Stimulated activated CD8-positive, alpha-beta memory T cell treated with anti-CD3 and anti-CD28 coated beads, Interleukin-7, amount 100 ng/mL, for 1 hour (primary cell): ENCODE measurements at places on chromosomes 4 and X.

GRCh38 chrX:13658602-13659001, 5.7 kb downstream of the TCEANC start:
- DNase-seq, result no peak

- no peak for DNase-seq
Measured at GRCh38 chr4:121072224-121073003, at the start of gene NDNF. NDNF (minus strand) TSS chr4:121072535; CDS start chr4:121045837, 26,698 bp downstream.

DNA sequence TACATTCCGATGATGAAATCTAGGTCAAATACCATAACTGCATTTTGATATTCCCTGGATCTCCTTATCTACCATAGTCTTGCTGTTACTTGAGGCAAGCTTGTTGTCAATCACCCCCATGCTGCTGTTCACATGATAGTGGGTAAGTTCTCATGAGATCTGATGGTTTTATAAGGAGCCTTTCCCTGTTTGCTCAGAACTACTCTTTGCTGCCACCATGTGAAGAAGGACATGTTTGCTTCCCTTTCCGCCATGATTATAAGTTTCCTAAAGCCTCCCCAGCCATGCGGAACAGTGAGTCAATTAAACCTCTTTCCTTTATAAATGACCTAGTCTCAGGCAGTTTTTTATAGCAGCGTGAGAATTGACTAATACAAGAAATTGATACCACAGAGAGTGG, 432.0 kb downstream of the GLUD2 start:
- no peak for DNase-seq

GRCh38 chr4:113302051-113302450, 252.6 kb downstream of the ANK2 start:
- no peak for DNase-seq

DNA sequence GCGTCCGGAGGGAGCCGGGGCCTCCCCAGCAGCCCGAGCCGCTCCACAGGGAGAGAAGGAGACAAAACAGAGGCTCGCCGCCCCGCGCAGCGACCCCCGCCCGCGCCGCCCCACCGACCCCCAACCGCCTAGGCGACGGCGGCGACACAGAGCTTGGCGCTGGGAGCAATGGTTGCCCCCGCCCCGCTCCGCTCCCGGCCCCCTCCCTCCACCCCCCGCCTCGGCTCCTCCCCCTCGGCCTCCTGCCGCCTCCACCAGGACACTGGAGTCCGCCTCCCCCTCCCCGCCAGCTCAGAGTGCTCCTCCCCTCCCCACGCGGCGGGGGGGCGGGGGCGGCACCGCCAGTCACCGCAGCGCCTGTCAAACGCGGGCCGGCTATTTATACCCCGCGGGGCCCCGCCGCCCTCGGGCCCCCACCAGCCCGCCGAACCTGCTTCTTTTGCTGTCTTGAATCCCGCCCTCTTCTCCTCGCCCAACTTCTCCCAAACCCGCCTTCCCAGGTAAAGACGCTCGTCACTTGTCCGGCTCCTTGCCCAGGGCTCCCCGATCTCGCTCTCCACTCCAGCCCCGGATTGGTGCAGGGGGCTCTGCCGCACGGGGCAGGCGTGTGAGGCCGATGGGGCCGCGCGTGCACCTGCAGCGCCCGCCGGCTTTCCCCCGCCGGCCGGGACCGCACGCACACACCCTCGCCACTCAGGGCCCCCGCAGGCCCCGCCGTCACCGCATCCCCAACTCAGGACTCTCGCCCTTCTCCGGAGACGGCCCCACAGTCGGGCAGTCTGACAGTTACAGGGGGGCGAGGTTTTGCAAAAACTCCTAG, at the start of gene ELF2:
TSS of gene ELF2 (minus strand) at position 170 of the 820 bp plus-strand sequence. CDS start 39,517 bp downstream, outside the sequence.
- DNase-seq, result peak; percentile 58

GRCh38 chr4:172794307-172794703, 374.3 kb upstream of the GALNT7 start:
- DNase-seq, result no peak

GRCh38 chr4:158810487-158811215, 41.8 kb downstream of the FNIP2 start:
- no peak for DNase-seq

DNA sequence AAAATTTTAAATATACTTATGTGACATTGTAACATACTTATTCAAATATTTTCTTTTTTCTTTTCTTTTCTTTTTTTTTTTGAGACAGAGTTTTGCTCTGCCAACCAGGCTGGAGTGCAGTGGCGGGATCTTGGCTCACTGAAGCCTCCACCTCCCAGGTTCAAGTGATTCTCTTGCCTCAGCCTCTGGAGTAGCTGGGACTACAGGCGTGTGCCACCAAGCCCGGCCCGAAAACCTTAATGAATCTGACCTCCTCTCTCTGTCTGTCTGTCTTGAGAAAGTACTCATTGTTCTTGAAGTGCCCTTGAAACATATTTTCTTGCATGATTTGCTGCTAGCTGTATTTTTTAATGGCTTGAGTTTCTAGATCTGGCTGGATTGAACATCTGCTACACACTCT, 136.8 kb downstream of the ANAPC4 start:
- DNase-seq, result no peak

DNA sequence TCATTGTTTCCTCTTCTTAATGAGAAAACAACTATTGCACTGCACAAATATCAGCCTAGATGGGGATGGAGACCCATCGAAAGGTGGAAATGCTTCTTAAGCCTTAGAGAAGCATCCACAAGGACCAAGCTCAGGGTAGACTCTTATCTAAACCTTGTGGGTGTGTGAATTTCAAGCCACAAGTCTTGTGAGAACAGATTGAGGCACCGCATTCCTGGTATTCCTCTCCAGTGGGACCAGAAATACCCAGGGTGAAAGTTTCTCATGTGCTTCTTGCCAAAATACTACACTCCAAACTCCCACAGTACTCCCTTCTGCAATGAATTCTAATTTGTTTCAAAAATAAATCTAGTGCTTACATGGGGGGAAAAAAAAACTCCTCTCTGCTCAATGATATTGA, 375.6 kb downstream of the PDGFC start:
- DNase-seq, result no peak

DNA sequence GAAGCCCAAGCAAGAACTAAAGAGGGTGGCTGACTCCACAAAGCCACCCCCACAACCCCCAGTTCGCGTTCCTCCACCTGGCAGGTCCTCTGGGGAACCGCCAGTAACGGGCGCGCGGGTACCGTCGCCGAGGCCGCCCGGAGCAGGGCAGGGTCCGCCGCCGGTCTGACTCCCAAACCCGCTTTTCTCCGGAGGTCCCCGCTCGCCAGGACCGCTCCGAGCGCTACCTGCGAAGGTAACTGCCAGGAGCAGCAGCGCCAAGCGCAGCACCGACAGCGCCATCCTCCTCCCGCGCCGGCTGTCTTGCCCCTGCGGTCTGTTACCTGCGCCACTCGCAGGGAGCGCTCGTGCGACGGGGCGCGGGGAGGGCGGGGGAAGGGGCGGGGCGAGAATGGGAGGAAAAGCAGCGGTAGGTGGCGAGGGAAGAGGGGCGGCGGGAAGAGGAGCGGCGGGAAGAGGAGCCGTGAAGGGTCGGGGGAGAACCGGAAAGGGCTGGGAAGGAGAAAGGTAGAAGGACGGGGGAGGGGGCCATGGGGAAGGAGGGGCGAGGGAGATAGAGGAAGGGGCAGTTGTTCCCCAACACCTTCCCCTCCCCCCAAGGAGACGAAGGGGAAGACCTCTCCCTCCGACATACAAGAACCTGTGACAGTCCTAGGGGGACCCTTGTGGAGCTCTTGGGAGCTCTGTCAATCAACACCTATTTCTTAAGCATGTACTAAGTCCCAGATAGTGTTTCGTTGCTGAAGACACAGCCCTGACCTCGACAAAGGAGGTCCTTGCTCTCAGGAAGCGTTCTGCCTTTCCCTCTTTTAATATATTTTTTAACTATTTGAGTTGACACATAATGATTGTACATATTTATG, at the start of gene SPINK2:
TSS of gene SPINK2 (minus strand) at position 321 of the 863 bp plus-strand sequence. CDS start at position 282, 39 bp downstream.
- peak; percentile 40 for DNase-seq

DNA sequence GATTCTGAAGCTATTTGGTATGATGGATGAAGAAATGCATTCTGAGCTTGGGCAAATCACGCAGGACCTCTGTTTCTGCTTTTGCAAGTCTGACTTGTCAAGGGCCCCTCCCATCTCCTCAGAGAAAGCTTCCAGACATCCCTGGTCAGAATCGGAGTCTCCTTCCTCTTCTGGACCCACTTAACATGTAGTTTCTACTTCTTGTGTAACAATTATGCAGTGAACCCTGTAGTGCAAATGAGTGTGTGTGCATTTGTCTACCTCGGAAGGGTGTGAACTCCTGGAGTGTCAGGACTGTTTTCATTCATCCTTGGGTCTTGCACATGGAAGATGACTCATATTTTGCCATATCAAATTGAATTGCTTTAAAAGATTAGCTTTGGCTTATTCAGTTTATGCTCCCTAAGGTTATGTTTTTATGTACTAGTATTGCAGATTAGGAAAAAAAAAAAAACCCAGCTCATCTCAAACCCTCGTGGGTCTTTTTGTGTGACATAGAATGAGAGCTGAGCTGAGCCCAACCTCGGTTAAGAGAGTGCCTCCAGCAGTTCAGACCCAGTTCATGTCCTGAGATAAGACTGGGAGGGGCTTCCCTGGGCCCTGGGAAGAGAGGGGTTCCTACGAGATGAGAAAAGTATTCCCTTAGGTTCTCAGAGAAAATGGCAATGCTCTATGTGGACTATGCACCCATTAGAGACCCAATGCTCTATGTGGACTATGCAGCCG, 61.1 kb upstream of the RPL34 start:
- no peak for DNase-seq

- DNase-seq, result no peak
Measured at GRCh38 chr4:8552581-8553205, 27.5 kb upstream of the GPR78 start.

- DNase-seq, result no peak
Measured at GRCh38 chr4:147336252-147336651, 144.6 kb upstream of the EDNRA start.

GRCh38 chrX:130109429-130110378, 593 bp downstream of the ELF4 start:
- DNase-seq, result no peak

DNA sequence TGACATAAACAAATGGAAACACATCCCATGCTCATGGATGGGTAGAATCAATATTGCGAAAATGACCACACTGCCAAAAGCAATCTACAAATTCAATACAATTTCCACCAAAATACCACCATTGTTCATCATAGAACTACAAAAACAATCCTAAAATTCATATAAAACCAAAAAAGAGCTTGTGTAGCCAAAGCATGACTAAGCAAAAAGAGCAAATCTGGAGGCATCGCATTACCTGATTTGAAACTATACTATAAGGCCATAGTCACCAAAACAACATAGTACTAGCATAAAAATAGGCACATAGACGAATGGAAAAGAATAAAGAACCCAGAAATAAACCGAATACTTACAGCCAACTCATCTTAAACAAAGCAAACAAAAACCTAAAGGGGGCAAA, 342.8 kb upstream of the AGA start:
- no peak for DNase-seq

DNA sequence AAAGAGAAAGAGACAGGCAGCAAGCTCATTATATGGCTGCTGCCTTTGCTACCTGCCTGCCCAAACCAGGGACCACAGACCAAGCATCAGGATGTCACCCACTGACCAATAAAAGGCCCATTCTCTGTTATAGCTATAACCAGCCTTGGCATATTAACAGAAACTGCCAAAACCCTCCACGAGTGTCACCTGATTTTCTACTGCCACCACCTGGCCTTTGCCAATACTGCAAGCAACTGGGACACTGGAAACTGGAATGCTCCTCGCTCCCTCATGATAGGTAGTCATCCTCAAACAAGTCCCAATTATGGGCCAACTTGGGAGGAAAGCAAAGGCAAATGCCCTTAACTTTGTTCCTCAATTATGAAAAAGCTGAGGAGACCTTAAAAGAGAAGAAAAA, 76.0 kb downstream of the SPIN4 start:
- no peak for DNase-seq

GRCh38 chr4:169115897-169116254, 105.8 kb upstream of the CBR4 start:
- no peak for DNase-seq

- DNase-seq, result no peak
Measured at GRCh38 chr4:180665481-180665880, 1577.7 kb upstream of the TENM3 start.

DNA sequence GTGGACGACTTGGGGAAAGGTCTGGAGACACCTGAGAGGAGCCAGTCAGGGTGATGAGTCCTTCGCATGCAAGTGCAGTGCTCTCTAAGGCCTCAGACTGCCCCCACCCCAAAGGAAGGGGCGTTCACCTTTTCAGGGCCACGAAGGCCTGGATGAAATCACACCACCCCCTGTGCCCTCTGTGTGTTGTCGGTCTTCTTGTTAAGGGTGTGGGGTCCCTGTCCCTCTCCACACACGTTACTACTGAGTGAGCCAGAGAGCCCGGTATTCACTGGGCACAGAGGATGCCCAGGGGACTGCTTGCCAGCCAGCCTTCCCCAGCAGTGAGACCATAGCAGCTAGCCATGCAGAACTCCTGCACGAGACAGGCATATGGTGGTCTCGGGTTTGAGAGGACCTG, 72.0 kb downstream of the MTMR1 start:
- no peak for DNase-seq

- DNase-seq, result no peak
Measured at GRCh38 chrX:149618871-149619270, 12.7 kb downstream of the TMEM185A start.

DNA sequence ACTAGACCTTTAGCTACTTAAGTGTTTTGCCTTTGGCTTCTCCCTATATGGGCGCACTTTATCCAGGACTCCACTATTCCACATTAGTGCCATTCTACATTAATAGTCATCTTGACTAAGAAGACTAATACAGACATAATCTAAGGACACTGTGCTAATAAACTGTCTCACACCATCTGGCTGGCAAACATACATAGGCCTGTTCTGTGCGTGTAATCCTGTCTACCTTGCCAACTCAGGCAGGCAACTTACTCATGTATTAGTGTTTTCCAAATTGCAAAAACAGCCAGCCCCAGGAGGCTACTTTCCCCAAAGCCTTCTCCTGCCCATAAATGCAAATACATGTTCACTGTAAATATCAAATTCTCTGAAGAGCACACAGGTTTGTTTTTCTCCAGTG, 587.3 kb downstream of the TMA16 start:
- DNase-seq, result no peak

DNA sequence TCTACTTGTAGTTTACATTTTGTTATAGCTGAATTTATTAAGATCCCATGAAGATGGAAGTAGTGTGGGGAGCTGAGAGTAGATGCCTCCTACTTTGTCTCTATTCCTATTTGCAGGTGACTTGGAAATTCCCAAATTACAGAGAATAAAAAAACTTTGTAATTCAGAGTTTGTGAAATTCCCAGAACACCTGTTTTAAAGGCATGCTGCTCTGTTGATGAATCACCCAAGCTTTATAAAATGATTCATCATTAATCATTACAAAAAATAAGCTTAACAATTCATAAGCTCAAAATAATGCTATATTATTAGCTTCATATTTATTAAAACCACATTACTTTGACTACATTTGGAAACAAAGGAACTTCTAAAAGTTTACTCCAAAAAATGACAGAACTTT, 856.3 kb downstream of the RPA4 start:
- DNase-seq, result no peak
